ENCODE measurements at places on chromosomes 5 and 9. TPM values are rescaled to one million over a fixed set of nuclear protein-coding genes. Genes with fewer than 3 reads are reported as not detected.

GRCh38 chr9:132447346-132447745 lies 37.3 kb downstream of the CFAP77 start:
- no peaks in the 10 kb centered on the region for H3K36me3 ChIP-seq
- no peak overlapping the region for H3K27ac ChIP-seq
- peak; percentile 55 for DNase-seq
- peaks cover 3% of the 10 kb centered on the region for H3K27me3 ChIP-seq
- peaks cover 14% of the 10 kb centered on the region for H3K4me1 ChIP-seq

- no peak overlapping the region for H3K27ac ChIP-seq
- peaks cover 4% of the 10 kb centered on the region for H3K36me3 ChIP-seq
- no peak for DNase-seq
- H3K27me3 ChIP-seq: peaks cover 2% of the 10 kb centered on the region
- H3K4me1 ChIP-seq: no peaks in the 10 kb centered on the region
Measured at GRCh38 chr5:94072116-94072515, 330.7 kb upstream of the POU5F2 start.

GRCh38 chr9:128552744-128553440 lies 505 bp downstream of the SPTAN1 start:
- H3K27me3 ChIP-seq: peaks cover 7% of the 10 kb centered on the region
- H3K4me1 ChIP-seq: peaks cover 28% of the 10 kb centered on the region
- no peak for DNase-seq
- H3K27ac ChIP-seq: no peak overlapping the region
- H3K4me3 ChIP-seq: no peak overlapping the region
- H3K36me3 ChIP-seq: no peaks in the 10 kb centered on the region

DNA sequence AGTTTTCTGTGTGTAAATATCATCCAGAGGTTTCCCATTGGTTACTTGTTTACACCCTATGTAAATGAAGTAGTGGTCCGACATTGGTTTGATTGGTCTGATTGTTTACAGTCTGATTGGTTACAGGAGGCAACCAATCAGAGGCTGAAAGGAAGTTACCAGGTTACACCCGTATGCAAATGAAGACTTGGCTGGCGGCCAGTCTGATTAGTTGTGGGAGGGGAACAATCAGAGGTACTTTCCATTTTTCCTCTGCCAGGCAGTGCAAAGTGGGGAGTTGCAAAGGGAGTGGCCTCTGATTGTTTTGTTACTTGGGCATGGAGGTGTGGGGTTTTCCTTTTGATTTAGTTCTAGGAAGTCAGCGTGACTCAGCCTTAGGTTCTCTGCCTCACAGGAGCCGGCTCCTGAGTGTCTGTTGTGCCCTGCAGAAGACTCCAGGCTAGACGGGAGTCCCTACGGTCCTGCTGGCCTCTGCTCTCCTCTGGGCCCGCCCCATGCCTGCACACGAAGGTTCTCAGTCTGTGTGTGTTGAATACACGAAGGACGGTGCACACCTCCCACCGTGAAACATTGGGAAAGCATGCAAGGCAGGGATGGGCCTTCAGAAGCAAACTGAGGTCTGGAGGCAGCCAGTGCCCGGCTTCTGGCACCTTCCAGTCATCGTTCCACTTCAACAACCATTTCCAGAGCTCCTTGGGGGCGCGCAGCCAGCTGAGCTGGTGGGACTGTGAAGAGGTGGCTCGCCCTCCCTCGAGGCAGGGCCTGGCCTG lies 42.9 kb downstream of the OLFM1 start:
- no peak overlapping the region for H3K27ac ChIP-seq
- H3K36me3 ChIP-seq: no peaks in the 10 kb centered on the region
- no peak for DNase-seq
- H3K4me1 ChIP-seq: no peaks in the 10 kb centered on the region
- peaks cover 5% of the 10 kb centered on the region for H3K27me3 ChIP-seq

DNA sequence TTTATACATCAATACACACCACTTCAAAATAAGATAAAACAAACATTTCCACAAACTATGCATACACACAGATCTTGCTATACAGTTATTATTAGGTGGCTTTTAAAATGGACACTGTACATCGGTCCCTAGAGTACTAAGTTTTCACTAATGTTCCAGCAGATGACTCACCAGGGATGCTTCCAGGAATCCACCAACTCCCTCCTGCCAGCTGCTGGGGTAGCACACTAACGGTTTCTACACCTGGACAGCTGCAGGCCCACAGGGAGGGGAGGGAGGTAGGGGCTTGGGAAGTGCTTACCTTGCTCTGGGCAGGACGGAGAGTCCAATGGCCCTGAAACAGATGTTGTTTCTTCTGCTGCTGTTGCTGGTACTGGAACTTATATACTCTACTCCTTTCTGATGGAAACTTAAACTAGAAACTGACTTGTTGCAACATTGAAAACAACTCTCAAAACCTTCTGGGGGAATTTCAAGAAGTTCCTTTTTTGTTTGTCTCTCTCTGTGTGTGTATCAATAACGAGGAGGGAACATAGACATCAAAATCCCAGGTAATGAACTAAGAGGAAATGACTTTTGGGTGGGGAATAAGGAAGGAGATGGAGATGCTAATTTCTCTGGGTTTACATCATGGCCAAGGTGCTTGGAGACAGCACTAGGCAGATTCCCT lies at the start of gene IL12B:
Gene IL12B (minus strand): TSS at position 357 of the 670 bp plus-strand sequence. CDS start 3,705 bp downstream, outside the sequence.
- H3K4me1 ChIP-seq: no peaks in the 10 kb centered on the region
- no peaks in the 10 kb centered on the region for H3K36me3 ChIP-seq
- no peak within 1 kb of the TSS for H3K27ac ChIP-seq
- no peaks in the 10 kb centered on the region for H3K27me3 ChIP-seq
- H3K4me3 ChIP-seq: no peak within 1 kb of the TSS

- H3K27me3 ChIP-seq: no peaks in the 10 kb centered on the region
- no peak overlapping the region for H3K4me3 ChIP-seq
- no peak overlapping the region for H3K27ac ChIP-seq
- no peaks in the 10 kb centered on the region for H3K36me3 ChIP-seq
- DNase-seq: no peak
Measured at GRCh38 chr5:96913233-96913632, 22.6 kb upstream of the LNPEP start.

- no peak overlapping the region for H3K27ac ChIP-seq
- no peaks in the 10 kb centered on the region for H3K36me3 ChIP-seq
- no peak overlapping the region for H3K4me3 ChIP-seq
- DNase-seq: no peak
Measured at GRCh38 chr5:169098331-169099121, 202.4 kb downstream of the SLIT3 start.

GRCh38 chr5:148491793-148492184 lies 108.0 kb downstream of the FBXO38 start:
- H3K27ac ChIP-seq: no peak overlapping the region
- no peak for DNase-seq
- no peak overlapping the region for H3K4me3 ChIP-seq
- H3K36me3 ChIP-seq: no peaks in the 10 kb centered on the region
- H3K4me1 ChIP-seq: no peaks in the 10 kb centered on the region

MAMDC2 gene
- total RNA-seq: 0.10 TPM

MEIKIN gene
- total RNA-seq: not detected

DIRAS2 gene
- total RNA-seq: not detected

CCDC171 gene
- 6.5 TPM for total RNA-seq

All from endothelial cell (in vitro differentiated cells).